EL (cell line): ENCODE measurements at places on chromosomes 12 and 14.

GRCh38 chr12:13275241-13276085, 78.9 kb downstream of the EMP1 start:
- no peak for DNase-seq

DNA sequence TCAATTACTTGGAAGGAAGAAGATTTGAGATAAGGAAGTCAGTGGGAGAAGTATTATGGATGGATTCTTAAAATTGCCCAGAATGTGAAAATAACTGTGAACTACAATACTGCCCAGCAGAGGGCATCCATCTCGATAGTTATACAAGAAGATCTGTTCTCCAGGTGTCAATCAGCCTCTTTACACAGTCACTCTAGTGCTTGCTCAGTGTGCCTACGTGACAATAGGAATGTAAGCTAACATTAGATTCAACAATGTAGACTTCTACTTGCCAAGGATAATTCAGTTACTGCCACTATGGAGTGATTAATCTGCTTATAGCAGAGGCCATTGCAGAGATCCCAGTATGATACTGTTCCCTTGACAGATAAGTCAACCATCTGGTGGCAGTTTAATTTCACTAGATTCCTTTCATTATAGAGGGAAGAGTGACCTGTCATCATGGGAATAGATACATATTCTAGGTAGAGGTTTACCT, 10.6 kb upstream of the MAP4K5 start:
- DNase-seq: peak; percentile 54

DNA sequence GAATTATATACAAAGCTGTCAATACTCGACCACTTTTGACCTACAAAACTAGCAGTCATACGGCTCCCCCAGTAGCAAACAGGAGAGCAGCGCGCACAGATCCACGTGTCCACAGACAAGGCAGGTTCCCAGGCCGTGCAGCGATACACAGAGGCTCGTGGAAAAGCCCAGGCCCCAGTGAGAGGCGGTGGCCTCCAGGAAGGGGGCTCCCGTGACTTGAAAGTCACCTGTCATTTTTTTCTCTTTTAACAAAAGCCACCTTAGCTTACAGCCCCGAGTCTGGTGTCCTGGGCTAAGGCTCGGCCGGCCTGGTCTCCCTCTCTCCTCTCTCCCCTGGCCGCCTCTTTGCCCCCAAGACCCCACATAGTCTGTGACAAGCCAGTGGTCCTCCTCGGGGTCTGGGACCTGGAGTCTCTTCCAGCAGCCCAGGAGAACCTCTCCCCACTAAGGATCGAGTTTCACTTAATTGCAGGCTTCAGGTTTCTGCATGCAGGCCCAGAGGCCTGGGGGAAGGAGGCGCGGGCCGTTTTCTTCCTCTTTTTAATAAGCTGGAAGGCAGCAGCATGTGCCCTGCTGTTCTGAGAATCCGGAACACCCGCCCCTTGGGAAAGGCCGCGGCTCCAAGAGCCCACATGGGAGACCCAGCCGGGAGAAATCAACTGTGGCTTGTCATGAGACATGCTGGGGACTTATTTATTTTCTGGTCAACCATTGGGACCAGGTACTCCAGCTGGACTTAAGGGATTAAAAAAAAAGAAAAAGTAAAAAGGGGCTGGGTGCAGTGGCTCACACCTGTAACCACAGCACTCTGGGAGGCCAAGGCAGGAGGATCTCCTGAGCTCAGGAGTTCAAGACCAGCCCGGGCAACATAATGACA, 15.9 kb downstream of the NCOR2 start:
- no peak for DNase-seq

- DNase-seq: no peak
These were observed 7.2 kb downstream of the CARMIL3 start for GRCh38 chr14:24058951-24059475.

- no peak for DNase-seq
These were observed 64.1 kb upstream of the JDP2 start for GRCh38 chr14:75363570-75364227.

DNA sequence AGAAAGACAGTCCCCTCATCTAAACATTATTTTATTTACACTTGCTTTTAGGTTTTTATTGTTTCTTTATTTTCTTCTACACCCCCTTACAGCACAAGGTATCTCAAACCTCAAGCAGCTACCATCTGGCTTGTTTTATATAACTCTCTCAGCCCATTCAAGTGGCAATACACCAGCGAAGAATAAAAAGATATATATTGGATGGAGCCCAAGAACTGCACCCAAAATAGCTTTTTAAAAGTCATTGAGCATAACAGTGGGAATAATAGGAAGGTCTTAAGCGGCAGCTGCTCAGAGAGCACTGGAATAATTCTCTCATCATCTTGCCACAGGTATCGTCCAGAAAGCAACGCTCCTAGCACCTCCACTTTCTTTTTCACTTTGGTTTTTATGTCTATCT, 322.5 kb downstream of the SYT1 start:
- DNase-seq: no peak

- no peak for DNase-seq
These were observed 104.0 kb downstream of the WIF1 start for GRCh38 chr12:65016881-65017650.

- no peak for DNase-seq
These were observed 16.2 kb upstream of the SERPINA1 start for GRCh38 chr14:94404561-94404960.

DNA sequence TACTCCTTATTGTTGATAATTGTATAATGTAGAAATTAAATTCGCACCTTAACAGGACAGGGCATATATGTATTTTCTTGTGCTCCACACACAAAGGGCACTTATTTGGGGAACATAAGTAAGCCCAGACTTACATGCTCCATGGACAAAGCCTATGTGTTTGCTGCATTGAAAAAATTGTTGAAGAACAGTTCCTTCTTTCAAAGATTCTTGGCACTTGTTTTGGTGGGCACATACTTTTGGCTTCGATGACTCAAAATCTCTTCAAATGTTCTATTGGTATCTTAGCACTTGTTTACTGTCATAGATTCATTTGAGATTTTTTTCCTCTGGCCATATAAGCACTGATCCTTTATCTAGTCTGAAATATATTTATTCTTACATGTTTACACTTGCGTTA, 1.4 kb upstream of the MAP4K5 start:
- DNase-seq: peak; percentile 39

- DNase-seq: peak; percentile 89
These were observed 369.0 kb downstream of the DIO2 start for GRCh38 chr14:79842270-79842669.

DNA sequence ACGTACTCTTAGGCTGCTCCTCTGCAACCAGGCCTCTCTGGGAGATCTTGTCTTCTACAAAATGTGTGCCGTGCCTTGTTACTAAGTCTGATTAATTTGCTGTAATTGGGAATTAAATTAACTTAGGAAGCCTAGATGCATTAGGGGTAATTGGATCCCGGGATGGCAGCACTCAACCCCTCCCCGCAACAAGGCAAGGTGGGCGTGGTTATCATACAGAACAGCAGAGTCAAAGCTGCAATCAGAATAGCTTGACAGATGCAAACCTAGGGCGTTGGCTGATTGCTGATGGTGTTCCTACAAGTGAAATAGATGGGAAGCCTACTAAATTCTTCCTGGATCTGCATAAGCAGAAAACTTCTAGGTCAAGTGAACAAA, 34.5 kb upstream of the NFYB start:
- no peak for DNase-seq

DNA sequence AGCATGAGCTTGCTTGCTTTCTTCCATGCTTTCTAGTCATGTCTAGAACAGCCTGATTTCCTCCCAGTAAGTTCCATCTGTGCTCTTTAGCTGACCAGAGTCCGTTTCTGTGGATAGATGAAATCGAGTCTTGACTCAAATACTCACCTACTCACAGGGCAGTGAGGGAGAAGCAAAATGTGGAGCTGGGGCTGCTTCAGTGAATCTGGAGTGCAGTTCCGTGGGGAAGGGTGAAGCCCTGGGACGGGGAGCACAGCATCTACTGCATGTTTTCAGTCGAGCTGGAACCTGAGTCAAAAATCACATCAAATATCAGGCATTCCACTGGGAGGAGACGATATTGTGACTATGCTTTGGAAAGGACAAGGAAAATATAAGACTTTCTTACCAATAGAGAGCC, 70.3 kb upstream of the PRMT8 start:
- no peak for DNase-seq

- no peak for DNase-seq
These were observed 33.2 kb upstream of the PRKAB1 start for GRCh38 chr12:119634743-119635142.

GRCh38 chr12:51855586-51856428, 7.3 kb upstream of the FIGNL2 start:
- DNase-seq: peak; percentile 30

DNA sequence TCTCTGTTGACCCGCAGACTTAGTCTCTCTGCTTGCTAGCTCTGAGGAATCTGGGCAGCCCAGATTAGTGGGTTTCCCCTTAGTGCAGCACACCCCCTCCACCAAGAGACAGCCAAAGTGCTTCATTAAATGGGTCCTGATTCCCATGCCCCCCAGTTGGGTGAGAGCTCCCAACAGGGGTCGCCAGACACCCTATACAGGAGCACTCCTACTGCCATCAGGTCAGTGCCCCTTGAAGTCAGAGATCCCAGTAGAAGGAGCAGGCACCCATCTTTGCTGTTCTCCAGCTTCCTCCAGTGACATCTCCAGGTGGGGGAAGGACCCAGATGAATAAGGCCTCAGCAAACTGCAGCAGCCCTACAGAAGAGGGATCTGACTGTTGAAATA, 36.7 kb upstream of the C14orf132 start:
- DNase-seq: no peak

DNA sequence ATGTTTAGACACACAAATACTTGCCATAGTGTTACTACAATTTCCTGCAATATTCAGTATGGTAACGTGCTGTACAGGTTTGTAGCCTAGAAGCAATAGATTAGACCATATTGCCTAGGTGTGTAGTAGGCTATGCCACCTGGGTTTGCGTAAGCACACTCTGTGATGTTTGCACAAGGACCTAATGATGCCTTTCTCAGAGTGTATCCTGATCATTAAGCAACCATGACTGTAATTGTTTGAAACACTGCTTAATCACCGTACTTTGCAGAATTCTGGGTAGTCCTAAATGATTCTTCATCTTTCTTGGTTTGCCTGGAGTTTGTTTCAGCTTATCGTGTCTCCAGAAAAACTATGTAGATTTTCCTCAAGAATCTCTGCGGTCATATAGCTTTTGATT, 11.2 kb upstream of the TCP11L2 start:
- DNase-seq: no peak

DNA sequence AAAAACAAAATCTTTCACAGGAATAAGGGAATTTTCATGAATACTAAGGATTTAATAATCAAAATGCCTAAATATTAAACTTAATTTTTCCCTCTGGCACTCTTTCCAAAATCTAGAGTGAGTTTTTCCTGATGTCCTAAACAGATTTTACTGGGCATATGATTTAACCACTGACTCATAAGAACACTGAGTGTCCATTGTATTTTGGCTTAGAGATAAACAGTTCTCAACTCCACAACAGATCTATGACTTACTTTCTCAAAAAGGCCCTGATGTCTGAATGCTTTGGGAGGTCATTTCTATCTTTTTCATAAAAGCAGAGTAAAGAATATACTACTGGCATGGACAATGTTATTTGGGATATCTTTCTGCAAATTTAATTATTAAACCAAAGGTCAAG, 15.0 kb downstream of the TMBIM4 start:
- DNase-seq: no peak

DNA sequence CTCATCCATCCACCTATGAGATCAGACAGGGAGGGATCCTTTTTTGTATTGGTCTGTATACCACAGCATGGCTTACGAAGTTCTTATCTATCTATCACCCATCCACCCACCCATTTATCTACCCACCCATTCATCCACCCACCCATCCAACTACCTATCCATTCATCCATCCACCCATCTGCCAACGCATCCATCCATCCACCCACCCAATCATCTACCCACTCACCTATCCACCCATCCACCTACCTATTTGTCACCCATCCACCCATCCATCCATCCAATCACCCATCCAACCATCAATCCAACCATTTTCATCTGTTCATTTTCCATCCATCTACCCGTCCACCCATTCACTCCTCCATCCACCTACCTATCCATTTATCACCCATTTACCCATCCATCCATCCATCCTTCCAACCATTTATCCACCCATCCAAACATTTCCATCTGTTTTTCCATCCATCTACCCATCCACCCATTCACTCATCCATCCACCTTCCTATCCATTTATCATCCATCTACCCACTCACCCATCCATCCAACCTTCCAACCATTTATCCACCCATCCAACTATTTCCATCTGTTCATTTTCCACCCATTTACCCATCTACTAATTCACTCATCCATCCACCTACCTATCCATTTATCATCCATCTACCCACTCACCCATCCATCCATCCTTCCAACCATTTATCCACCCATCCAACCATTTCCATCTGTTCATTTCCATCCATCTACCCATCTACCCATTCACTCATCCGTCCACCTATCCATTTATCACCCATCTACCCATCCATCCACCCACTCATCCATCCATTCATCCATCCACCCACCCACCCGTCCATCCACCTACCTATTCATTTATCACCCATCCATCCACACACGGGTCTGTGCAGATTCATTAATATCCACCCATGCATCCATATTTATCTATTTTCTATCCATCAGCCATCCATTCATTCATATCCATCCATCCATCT, 13.3 kb downstream of the SDS start:
- DNase-seq: no peak

GRCh38 chr14:36768638-36769337, 107.1 kb downstream of the PAX9 start:
- DNase-seq: no peak

- DNase-seq: no peak
These were observed 27.7 kb upstream of the PEX5 start for GRCh38 chr12:7161811-7162210.

- DNase-seq: no peak
These were observed 479.9 kb upstream of the NOVA1 start for GRCh38 chr14:27077710-27078109.

GRCh38 chr14:35034440-35034833, 11.6 kb upstream of the FAM177A1 start:
- no peak for DNase-seq
